ENCODE measurements at places on chromosomes 1 and 21.

DNA sequence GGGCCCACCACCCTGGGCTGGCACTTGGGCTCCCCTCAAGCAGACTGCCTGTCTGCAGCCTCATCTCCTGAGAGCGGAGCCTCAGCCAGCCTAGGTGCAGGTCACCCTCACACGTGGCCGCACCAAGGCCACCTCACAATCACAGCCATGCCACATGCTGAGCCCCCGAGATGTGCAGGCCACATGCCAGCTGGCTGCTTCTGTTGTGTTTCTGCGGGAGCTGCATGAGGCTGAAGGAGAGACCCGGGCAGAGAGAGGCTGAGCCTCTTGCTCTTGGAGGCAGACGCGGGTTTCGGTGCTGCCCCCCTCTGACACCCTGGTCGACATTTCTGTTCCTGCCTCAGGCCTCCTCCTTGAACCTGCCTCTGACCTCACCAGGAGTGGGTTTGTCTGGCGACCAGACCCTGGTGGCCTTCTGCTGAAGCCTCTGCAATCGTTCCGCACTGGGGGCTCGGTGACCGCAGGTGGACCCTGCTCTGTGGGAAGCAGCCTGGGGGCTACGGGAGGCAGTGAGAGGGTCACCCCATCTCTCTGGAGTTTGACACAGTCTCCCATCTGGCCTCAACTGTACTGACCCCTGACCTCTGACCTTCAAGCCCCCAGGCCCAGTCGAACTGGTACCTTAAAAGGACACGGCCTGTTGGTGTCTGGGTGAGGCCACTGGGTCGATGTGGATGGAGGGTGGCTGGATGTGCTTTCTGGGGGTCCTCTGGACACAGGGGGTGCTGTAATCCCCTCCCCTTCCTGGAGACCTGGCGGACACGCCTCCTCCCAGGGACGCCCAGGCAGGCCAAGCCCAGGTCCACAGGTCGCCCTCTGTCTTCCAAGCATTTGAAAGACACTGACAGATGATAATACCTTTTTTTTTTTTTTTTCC, 13.0 kb upstream of the C1orf174 start:
- DNase-seq = no peak

DNA sequence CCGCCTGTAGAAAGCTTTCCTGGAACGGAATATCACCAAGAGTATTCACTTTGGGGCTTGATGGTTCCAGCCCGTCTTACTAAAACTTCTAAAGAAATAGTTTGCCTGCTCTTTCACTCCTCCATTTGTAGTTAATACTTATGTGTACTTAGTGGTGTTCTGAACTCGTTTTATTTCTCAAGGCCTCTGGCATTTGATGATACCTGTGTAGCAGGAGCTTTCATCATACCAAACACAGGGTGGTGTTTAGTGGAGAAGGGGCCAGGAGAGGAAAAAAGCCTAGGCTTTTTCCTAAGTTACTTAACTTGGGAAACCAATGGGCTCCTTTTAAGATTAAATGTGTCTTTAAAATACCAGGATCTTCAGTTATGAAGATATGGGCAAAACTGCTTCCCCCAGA, 74.3 kb downstream of the RPS6KA1 start:
- no peak for DNase-seq

GRCh38 chr1:186152227-186152619, 222.8 kb downstream of the TPR start:
- DNase-seq = no peak

GRCh38 chr1:64318428-64318827, 115.0 kb downstream of the UBE2U start:
- DNase-seq = no peak

DNA sequence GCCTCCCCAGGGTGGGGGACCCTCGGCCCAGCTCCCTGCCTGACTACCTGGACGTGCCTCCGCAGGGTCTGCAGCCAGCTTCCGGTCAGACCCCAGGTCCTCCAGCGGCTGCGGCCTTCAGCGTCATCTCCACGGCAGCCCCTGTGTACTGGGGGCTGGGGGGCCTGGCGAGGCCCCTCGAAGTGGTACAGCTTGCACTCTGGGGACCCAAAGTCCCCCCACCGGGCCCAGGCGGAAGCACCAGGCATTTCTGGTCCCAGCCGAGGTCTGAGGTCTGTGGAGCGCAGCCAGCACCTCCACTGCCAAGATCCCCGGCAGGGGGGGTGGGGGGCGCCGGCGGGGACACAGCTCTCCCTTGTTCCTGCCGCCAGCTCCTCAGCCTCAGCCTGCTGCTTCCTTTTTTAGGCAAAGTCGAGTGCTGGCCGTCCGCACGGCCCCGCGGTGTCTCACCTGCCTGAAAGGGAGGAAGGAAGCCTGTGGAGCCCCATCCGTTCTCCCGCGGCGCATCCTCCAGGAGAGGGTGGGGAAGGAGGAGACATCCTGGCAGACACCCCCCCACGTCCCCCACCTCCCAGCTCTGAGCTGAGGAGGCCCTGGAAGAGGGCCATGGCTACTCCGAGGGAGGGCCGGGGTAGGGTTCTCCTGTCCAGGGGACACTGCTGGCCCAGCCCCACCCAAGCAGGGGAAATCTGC, 1.2 kb upstream of the VWA1 start:
- peak; percentile 31 for DNase-seq

DNA sequence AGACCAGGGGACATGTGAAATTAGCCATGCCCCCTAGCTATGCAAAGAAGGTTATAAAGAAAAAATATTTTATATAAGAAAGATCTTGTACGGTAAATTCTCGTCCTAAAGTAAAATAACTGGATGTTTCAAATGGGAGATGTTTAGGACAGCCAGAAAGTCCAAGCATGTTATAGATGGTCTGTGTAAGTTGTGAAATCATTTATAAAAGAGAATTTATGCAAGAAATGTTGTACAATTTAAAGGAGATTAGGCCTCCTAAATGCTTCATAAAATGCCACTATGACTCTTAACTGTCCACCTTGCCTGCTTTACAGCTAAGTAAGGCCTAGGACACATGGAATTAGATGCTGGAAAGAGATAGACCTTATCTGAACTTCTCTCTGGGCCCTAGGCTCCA, 118.1 kb upstream of the POGK start:
- no peak for DNase-seq

GRCh38 chr1:59971464-59971911, 44.9 kb upstream of the CYP2J2 start:
- DNase-seq = peak; percentile 6

DNA sequence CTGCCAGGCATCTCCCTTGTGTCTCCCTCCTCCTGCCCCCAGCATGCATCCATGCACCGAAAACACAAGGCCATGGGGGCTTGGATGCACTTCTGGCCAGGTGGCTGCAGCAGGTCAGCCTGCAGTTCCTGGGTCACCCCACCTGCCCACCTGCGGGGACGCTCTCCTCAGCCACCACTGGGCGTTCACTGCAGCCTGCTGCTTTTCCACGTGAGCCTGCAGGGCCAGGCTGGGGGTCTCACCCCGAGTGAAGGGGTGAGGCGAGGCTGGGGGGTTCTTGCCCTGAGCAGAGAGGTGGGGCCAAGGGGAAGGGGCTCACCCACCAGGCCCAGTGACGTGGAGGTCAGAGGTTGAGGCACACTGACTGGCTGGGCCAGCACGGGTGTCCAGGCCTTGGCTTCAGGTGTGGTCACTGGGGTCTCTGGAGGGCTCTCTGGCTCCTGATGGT, 64.6 kb downstream of the WNT9A start:
- DNase-seq = no peak

- DNase-seq = no peak
These were observed 90.4 kb downstream of the KCNN3 start for GRCh38 chr1:154779551-154780189.

- DNase-seq = no peak
These were observed 3.7 kb upstream of the ZNF326 start for GRCh38 chr1:89990976-89991831.

GRCh38 chr1:34066166-34066565, 98.9 kb downstream of the CSMD2 start:
- DNase-seq = no peak

DNA sequence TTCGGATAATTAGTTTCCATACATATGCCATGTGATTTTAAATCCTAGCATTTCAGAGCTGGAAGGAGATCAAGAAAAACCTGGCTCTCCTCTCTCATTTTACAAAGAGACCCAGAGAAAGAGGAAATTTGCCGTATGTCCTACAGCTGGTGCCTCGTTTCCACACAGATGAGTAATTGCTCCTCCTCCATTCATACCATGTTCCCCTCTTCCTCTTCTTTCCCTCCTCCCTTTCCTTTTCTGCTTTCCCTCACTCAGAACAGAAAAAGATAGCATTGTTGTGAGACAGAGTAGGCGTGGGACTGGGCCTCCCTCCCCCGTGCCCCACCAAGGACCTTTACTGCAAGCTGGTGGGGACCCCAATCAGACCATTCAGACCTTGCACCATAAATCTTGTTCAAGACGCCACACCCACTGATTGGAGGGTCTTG, 13.7 kb upstream of the SLC44A3 start:
- DNase-seq = no peak

DNA sequence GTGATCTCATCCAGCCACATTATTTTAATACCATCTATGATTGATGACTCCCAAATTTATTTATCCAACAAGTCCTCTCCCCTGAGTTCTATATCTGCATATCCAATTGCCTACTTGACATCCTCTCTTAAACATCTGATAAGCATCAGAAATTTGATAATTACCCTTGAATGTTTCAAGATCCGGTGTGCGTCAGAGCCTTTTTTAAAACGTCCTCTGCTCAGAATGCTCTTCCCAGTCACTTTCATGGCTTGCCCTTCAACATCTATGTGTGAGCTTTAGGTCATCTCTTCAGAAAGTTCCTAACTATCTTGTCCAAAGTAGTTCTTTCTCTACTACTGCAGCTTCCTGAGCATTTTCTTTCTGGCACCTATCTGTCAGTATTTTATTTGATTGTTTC, 364.3 kb downstream of the PLPP3 start:
- no peak for DNase-seq

DNA sequence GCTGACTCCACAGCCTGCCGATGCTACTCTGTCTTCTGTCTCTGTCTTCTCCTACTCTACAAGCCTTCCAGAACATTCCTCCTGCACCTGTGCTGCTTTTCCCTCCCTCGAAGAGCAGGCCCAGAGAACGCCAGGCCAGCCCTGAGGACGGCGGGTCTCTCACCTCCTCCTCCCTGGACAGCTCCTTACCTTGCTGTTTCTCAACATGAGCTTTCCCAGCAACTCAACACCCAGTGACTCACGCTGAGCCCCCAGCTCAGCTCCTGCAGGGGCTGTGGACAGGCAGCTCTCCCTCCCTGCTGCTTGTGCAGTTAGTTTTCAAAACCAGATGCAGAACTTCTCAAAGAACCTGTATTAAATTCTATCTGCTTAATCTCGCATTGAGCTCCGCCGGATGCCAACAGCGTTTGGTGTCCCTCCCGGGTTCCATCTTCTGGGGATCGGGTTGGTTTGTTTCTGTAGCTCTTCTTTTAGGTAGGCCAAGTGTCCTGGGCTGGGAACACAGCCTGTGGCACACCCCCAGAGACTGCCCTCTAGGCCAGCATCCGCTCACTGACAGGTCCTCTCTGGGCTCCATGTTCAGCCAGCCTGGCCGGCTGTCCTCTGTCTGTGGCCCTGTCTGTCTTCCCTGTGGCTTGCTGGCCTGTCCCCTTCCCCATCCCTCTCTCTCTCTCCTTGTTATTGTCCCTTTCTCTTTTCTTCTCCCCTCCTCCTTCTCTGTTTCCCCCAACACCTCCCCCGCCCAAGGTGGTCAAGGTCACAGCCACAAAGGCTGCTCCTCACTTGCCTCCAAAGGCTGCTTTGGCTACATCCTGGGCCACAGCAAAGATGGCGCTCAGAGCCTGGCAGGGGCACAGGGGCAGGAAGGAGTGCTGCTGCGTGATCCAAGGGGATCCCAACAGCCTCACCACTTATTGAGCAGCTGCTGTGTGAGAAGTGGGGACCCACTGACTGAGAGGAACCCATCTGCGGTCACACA, 391.0 kb downstream of the MATN1 start:
- DNase-seq = no peak

- DNase-seq = no peak
These were observed 9.7 kb downstream of the KIF14 start for GRCh38 chr1:200610846-200611245.

- no peak for DNase-seq
These were observed 559.5 kb upstream of the PKN2 start for GRCh38 chr1:88124614-88125013.

DNA sequence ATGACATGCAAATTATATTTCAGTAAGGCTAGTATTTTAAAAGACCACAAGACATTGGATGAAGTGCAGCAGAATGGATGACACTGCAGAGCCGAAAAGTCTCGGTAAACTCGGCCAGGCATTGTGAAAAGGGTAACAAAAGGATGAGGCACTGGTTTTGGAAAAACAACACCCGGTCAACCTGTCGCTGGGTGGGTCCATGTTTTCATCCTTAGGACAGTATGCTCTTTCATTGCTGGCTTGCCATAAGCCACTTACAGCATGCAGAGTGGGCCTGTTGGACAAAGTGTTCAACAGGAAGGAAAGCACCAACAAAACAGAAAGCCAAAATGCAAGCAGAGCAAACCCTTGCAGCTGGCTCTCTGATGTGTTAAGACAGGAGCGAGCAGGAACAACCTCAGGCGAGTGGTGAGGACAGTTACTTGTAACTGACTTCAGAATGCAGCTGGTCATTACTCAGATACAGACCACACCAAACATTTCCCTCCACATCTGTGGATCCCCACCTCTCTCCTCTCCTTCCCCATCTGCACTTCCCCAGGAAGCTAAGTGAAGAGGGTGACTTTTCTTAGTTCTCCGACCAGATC, 2.9 kb upstream of the RCAN1 start:
- DNase-seq = no peak

DNA sequence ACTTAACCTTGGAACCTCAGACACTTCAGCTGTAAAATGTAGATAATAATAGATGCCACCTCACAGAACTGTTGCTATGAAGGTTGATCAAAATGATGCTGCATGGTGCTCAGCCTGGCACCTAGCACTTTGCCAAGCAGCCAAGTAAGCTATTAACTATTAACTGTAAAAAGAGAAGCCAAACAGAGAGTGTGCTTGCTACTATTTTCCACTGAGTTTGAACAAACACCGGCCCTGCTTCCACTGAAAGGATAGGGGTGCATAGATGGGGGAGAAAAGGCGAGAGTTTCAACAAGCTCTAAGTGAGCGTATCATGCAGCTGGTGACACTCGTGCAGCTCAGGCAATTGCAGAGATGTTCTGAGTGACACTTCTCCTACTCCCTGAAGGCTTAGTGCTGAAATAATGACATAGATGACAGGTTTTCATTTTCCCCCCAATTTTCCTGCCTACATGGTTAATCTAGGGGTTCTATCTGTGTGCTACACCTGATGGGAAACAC, 78.2 kb downstream of the GPR88 start:
- DNase-seq = no peak

- no peak for DNase-seq
These were observed 97.9 kb upstream of the RGS1 start for GRCh38 chr1:192477630-192478029.

DNA sequence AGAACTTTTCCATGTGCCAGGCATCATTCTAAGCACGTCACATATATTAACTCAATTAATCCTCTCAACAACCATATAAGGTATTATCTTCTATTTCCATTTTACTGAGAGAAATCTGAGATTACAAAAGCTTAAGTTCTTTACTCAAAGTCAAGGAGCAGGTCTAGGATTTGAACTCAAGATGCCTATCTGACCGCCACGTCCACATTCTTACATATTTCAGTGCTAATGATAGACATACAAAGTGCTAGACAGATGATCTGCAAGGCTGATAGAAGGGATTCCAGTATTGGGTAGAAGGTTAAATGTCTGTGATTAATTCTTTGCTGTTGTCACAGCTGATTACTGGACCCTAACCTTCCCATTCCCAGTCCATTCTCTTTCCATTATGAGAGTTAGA, 4.4 kb downstream of the ATP5PB start:
- DNase-seq = no peak

Data from KG1 (cell line).